ENCODE measurements at places on chromosomes 3 and 15. TPM values are rescaled to one million over a fixed set of nuclear protein-coding genes. Genes with fewer than 3 reads are reported as not detected.

The GOLGA8F gene
- total RNA-seq = 39.6 TPM

The GABRA5 gene
- 3.1 TPM for total RNA-seq

- no peak for DNase-seq
These were observed 9.5 kb downstream of the CFAP44 start for GRCh38 chr3:113431811-113432210.

The MST1R gene
- total RNA-seq = 11.2 TPM

GRCh38 chr3:53495520-53496391 lies 1.3 kb downstream of the CACNA1D start:
- DNase-seq = no peak

GRCh38 chr3:37861620-37862041 lies at the start of gene CTDSPL:
Gene CTDSPL (plus strand): TSS chr3:37861880. CDS start chr3:37862200, 320 bp downstream.
- no peak for DNase-seq

DNA sequence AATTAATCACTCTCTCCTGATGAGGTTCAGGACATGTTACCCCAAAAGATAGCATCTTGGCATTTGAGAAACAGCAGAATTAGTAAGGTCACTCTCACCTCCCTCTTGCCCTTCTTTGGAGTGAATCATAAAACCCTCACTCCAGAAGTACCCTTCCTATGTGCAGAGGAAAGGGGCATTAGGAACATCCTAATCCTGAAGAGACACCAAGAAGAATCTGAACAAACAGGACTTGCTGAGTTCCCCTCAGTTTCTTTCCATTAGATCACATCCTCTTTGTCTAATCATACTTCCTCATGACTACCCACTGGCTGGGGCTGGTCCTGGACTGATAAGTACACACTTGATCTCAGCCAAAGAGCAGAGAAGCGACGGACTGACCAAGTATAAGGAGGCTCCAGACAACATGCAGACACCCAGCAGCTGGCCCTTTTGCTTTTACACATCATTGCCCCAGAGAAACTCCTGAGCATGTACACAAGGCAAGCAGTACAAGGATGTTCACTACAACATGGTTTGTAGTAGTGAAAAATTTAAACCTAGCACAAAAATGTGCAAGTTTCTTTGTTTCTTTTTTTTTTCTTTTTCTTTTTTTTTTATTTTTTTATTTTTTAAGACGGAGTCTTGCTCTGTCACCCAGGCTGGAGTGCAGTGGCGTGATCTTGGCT lies 15.0 kb upstream of the TM6SF1 start:
- DNase-seq = peak; percentile 50

GRCh38 chr15:82313446-82313845 lies 35.8 kb downstream of the GOLGA6L10 start:
- no peak for DNase-seq

DNA sequence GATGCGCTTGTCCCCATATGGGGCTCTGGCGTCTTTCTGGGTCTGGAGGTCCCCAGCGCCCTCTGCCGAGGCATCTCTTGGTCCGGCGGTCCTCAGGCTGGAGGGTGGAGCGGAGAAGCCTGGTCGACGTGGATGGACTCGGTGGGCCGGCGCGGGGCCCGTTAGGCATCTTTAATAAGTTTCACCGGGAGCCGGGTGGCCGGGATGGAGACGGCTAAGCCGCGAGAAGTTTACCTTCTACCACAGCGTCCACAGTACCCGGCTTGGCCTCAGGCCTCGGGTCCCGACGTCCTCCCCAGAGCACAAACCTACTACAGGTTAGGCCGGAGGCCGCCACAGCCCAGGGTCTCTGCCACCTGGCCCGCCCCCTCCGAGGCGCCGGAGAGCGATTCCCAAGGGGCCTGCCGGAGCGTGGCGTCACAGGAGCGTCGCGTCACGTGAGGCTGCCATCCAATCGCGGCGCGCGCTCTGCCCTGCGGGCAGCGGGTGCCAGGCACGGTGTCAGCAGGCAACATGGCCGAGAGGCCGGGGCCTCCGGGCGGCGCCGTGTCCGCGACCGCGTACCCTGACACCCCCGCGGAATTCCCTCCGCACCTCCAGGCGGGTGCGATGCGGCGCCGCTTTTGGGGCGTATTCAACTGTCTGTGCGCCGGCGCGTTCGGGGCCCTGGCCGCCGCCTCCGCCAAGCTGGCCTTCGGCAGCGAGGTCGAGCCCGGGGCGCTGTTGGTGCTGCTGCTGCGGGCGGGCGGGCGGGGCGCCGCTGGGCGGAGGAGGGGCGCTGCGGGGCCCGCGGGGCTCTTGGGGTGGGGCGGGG lies at the start of gene TMEM42:
TSS of gene TMEM42 (plus strand) at position 501 of the 814 bp plus-strand sequence. CDS start at position 514, 13 bp downstream.
- DNase-seq = peak; percentile 93

DNA sequence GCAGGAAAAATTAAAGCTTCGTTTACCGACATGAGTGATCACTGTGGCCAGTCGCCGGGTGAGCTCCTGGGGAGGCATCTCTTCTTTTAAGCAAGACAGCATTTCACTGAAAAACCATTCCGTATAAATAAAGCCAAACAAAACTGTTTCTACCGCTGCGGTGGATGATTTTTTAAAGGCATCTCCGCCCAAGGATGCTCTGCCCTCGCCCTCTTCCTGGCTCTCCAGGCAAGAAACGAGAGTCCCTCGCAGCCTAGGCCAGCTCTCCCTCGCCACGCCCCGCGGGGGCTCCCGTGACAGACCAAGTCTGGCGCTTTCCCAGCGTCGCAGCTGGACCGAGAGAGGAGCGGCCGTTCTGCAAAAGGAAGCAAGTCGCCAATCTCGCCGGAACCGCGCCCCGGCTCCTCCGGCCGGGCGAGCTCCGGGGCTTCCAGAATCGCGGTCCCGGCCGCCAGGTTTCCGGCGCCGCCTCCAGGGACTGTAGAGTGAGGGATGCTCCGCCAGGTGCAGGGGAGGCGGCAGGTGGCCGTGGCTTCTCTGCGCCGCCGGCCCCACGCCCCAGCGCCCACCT lies 458 bp downstream of the MCF2L2 start:
- DNase-seq = peak; percentile 70

The WDR93 gene
- 12.3 TPM for total RNA-seq

GRCh38 chr15:38193496-38193895 lies 59.1 kb upstream of the SPRED1 start:
- no peak for DNase-seq

DNA sequence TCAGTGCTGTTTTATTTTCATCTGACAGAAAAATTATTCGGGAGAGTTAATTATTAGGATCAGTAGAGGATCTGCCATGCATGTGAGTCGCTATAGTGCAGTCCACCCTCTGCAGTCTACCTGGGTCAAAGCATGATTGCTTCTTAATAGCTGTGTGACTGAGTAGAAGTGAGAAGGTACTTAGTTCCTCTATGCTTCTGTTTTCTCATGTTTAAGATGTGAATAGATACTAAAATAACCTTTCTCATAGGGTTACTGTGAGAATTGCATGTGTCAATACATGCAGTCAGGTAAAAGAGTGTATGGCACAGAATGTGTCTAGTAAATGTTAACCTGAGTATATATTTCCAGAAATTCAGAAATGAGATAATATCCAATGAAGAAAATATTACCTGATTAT lies 435.7 kb downstream of the NAALADL2 start:
- no peak for DNase-seq

The C15orf40 gene
- total RNA-seq = 22.8 TPM

GRCh38 chr15:71153823-71154524 lies 38.7 kb downstream of the THSD4 start:
- no peak for DNase-seq

DNA sequence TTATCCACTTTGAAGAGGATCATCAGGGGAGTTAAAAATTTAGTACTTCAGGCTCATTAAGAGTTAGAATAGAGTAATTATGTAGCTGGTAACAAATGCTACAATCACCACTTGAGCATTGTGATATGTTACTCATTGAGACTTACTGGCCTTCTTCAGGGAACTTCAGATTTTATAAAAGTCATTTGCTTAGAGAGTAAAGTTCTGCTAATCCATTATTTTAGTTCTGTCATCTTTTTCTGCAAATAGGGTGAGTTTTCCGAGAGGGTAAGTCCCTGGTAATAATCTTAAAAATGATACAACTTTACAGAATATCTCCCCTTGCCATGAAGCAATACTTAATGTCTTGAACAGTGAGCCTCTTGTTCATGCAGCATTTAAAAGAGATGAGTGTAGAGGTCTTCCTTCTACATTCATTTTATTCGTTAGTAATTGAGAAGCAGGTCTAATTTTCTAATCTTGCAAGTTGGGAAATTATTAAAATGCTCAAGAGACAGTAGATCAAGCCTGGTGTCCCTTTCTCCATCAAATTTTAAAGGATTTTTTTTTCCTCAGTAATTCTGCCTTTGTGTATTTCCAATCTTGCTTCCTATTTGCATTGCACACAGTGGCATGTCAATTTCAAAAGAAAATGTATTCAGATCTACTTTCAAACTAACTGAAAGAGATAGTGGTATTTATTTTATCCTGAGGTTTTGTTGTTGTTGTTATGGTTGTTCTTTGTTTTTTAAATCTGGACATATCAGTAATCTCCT lies 52.6 kb downstream of the MBNL1 start:
- no peak for DNase-seq

GRCh38 chr15:71085809-71086208 lies 29.5 kb upstream of the THSD4 start:
- DNase-seq = no peak

- no peak for DNase-seq
These were observed 33.1 kb downstream of the EIF4E3 start for GRCh38 chr3:71692139-71692538.

GRCh38 chr3:191959876-191960413 lies 499.0 kb downstream of the PYDC2 start:
- no peak for DNase-seq

- no peak for DNase-seq
These were observed 15.0 kb upstream of the MEX3B start for GRCh38 chr15:82060817-82061216.

The CAPN3 gene
- 60.4 TPM for total RNA-seq

GRCh38 chr15:60679256-60679655 lies 200.3 kb upstream of the ICE2 start:
- DNase-seq = no peak

The GANC gene
- 63.4 TPM for total RNA-seq

The GPR15 gene
- total RNA-seq = not detected

The TNFSF10 gene
- 4.3 TPM for total RNA-seq

GRCh38 chr3:50194903-50195500 lies 3.6 kb downstream of the GNAT1 start:
- DNase-seq = no peak

GRCh38 chr3:4717363-4717740 lies 224.2 kb downstream of the ITPR1 start:
- no peak for DNase-seq

DNA sequence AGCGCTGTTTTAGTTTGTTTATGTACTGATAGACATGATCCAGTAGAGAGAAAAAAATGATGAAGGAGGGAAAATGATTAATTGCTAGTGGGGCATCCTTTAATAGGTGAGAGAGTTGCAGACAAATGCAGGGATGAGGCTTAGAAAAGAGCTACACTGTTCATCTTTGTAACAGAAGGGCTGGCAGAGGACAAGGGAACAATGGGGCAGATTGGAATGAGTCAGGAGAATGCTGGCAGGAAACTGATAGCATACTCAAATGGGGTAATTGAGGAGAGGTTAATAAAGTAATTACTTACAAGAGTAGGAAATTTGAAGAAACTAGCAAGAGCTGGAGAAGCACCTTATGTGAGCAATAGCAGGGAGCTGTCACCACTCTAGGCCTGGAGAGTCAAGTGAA lies 170.9 kb downstream of the OXSM start:
- no peak for DNase-seq

The YEATS2 gene
- 39.9 TPM for total RNA-seq

DNA sequence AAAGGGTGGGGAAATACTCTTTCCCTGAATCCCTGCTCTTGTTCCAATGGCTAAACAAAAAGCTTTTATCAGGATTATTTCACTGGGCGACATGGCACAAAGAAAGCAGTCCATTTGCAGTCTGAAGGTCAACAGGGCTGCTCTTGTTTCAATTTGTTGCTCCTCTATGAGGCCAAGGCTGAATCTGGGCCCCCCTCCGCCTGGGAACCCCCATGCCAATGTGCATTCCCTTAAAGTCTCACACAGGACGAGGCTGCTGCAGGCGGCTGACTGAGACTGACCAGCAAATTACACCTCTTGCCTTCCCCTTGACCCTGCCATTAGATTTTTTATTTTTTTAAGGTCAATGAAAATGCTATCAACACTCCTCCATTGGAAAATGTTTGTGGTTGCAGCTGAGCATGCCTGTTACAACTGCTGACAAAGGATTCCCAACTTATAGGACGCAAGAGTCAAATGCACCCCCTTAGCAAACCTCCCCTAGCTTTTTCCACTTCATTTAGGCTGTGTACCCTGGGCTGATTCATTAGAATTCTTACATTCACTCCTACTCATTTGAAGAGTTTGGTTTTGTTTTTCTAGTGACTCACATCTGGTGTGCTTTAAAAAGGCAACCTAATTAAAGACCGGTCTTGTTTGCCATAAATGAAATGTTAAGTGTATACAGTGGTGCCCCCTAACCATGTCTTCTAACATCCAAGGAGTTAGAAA lies 60.8 kb upstream of the ARHGEF3 start:
- DNase-seq = peak; percentile 86

The NRG4 gene
- 14.6 TPM for total RNA-seq

DNA sequence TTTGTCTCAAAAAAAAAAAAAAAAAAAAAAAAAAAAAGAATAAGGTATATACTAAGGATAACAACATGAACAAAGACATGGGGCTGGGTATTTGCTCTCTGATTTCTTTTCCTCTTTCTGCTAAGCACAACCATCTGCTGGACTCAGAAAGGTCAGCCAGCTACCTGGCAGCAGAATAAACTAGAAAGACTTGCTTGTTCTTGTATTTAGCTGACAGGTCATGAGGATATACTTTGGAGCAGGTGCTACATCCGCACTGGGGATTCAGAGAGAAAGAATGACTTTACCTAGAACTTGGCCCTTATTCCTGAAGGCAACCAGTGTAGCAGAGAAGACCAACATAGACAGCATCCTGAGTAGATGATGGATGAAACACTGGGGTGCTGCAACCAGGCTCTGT lies 550.5 kb downstream of the NTRK3 start:
- DNase-seq = no peak

The UROC1 gene
- total RNA-seq = 1.0 TPM

- peak; percentile 35 for DNase-seq
These were observed 6.0 kb downstream of the CCR2 start for GRCh38 chr3:46359733-46360493.

The EBLN2 gene
- 10.5 TPM for total RNA-seq

The AHSG gene
- total RNA-seq = 0.81 TPM
